ENCODE measurements at places on chromosomes 1 and 21.

DNA sequence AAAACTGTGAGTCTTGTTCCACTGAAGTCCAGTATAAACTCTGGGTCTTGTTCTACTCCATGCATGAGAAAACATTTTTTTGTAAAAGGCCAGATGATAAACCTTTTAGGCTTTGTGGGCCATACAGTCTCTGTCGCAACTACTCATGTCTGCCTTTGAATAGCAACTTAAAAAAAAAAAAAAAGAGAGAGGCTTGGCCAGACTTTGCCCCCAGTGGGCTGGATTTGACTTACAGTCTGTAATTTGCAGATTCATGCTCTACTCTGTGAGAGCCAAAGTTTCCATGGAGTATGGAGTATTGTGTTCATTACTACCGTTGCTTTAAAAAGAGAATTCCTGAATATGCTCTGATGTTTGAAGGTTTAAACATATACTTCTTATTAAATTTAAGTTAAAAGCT lies 654.9 kb upstream of the PKN2 start:
- DNase-seq = no peak

GRCh38 chr1:11321656-11322491 lies 48.9 kb downstream of the UBIAD1 start:
- no peak for DNase-seq

- no peak for DNase-seq
Observed at GRCh38 chr1:44803312-44804095, 3.3 kb downstream of the PLK3 start.

- no peak for DNase-seq
Observed at GRCh38 chr1:23522244-23522982, 8.6 kb downstream of the E2F2 start.

DNA sequence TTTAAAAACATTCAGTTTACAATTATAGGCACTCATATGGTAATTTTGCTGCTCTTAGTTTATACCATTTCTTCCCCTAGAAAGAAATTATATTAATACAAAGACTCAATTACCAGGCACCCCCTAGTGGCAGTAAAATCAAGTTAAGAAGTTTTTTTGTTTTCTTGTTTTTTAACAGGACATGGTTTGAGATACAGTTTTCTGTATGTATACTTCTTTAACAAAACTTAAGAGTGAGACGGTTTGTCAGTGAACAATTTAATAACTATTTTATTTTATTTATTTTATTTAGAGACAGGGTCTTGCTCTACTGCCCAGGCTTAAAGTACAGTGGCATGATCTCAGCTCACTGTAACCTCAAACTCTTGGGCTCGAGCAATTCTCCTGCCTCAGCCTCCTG lies 224.6 kb downstream of the FAF1 start:
- DNase-seq = no peak

GRCh38 chr1:87044840-87045239 lies 130.4 kb downstream of the HS2ST1 start:
- DNase-seq = peak; percentile 86

DNA sequence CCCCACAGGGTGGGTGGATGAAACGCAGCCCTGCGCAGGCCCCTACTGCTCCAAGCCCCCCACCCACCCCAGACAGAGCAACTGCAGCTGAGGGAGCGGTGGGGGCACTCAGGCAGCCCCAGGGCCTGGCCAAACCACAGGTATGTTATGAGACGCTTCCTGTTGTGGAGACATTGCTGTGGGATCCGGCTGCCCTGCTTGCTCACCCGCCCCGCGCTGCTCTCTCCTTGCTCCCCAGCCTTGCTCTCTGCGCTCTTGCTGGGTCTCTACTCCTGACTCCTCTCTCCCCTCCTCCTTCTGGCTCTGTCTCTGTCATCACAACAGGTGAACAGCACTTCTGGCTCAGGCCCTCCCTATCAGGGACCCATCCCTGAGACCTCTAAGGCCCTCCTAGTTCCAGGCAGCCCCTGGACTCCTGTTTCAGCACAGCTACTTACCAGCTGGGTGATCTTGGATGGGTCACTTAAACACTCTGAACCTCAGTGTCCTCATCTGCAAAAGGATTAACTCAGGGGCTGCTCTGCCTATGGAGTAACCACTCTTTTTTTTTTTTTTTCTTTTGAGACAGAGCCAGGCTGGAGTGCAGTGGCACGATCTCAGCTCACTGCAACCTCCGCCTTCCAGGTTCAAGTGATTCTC lies 15.9 kb downstream of the COL8A2 start:
- DNase-seq = peak; percentile 49

- DNase-seq = no peak
Observed at GRCh38 chr1:13556224-13556764, 27.3 kb upstream of the PDPN start.

DNA sequence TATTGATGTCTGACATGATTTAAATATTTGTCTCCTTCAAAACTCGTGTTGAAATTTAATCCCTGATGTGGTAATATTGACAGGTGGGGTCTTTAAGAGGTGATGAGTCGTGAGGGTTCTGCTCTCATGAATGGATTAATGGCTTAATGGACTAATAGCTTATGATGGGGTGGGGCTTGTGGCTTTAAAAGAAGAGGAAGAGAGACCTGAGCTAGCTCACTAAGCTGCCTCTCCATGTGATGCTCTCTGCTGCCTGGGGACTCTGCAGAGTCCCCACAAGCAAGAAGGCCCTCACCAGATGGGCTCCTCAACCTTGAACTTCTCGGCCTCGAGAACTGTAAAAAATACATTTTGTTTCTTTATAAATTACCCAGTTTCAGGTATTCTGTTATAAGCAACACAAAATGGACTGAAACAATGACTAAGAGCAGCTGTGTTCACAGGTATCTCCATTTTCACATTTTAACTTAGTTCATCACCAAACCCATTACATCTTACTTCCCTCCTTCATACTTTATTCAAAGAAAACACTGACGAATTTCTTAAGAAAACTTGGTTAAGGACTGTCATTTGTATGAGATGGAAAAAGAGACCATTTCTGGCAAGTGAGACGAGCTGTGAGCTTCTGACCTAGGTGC lies 12.1 kb upstream of the AIM2 start:
- no peak for DNase-seq

Data from naive thymus-derived CD4-positive, alpha-beta T cell (primary cell).